ENCODE measurements at places on chromosomes 16 and 17. TPM values are rescaled to one million over a fixed set of nuclear protein-coding genes. Genes with fewer than 3 reads are reported as not detected.

Gene HBQ1
- total RNA-seq: 0.88 TPM

Gene HS3ST2
- total RNA-seq: not detected

Gene HOXB13
- total RNA-seq: not detected

Gene DOC2A
- 2.0 TPM for total RNA-seq

Gene RTN4RL1
- 1.0 TPM for total RNA-seq

GRCh38 chr17:68310152-68310551 lies 18.9 kb downstream of the ARSG start:
- DNase-seq: peak; percentile 20

DNA sequence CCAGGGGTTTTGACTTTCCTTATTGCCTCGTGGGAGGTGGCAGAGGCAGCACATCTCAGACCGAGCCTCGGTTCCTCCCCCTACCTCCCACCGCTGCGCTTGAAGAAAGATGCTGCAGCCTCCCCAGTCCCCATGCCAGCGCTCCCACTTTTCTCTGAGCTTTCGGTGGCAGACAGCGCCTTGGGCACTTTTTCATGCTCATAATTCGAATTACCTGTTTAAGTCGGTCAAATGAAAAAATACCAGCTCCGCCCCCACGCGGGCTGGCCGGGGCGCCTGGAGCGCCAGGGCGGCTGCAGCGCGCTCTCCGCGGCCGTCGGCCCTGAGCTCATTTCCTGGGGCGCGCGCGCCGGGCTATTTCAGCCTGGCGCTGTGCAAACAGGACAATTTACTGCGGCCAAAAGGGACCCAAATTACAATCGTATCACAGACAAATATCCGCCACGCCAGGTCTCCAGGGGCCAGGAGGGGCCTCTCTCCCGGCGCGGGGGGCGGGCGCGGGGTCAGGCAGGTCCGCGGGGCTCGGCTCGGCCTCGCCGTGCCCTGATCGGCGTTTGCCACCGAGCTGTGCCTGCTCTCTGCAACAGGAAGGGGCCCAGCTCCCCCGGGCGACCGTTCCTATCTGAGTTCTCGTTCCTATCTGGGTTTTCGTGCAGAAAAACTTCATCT lies 45.0 kb downstream of the SOST start:
- peak; percentile 9 for DNase-seq

- DNase-seq: no peak
Observed at GRCh38 chr16:14669776-14670175, 24.3 kb downstream of the PLA2G10 start.

DNA sequence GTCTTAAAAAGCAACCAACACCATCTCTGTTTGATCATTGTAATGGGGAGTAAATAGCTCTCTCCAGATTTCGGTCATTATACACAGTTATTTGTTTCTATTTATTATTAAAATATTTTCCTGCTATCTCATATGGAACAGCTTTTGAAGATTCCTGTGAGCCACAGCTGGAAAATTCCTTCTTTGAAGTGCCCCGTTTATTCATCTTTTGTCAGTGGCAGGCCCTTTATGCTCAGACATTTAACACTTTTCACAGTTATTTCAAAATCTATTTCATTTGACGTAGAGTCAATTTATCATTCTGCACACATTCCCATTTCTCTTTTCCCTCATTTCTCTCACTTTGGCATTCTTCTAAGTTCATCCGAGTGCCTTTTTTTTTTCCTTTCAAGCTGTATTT lies 245.9 kb upstream of the ELAC2 start:
- DNase-seq: no peak

DNA sequence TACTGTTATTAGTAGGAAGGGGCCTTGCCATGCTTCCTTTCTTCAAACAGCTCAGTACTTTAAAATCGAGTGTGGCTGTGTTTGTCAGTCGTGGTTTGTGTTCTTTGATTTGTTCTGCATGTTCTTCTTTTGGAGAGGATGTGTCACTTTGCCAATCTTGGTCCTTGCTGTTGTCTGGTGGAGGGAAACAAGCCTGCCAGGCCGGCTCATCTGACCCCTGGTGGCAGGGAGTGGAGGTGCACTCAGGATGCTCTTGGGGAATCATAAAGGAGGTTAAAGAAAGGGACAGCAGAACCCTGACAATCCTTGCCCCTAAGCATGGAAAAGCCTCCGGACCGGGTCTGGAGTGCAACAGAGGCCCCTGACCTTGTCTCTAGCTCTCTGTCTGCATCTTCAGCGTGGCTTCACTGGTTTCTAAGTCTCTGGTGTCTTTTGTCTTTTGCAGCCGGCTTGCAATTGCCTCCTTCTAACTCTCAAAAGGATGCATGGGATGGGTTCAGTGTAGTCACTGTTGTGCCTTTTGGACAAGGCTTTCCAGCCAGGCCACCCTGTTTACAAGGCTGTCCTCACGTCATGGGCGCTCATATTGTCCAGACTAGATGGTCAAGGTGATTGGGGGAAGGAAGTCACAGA lies 135.8 kb downstream of the WWOX start:
- peak; percentile 41 for DNase-seq

- no peak for DNase-seq
Observed at GRCh38 chr17:34424814-34425491, 61.9 kb upstream of the CCL1 start.

DNA sequence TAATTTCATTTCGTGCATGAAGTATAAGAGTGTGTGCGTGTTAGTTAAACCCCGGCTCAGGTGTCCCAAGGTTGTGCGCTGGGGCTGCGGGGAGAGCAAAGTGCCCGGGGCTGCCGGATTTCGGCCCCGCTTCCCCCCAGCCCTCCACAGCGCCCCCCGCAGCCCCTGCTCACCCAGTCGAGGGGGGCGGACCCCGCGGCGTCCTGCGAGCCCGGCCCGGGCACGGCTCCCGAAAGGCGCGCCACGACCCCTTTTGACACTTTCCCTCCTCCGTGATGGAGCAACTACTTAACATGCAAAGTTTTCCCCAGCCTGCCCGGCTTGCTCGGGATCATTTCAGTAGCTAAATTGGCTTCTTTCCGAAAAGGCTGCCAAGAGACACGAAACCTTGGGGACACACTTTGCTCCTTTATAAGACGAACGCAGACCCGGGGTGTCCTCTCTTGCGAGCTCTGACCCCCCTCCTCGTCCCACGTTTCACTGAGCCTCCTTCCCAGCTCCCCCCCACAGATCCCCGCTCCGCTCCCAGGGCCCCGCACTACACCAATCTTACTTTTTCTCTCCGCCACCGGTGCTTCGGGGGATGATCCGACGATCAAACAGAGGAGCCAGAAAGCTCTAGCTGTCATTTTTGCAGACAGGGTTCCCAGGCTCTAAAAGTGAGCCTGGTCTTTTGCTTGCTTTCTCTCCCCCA lies 552 bp downstream of the C17orf58 start:
- DNase-seq: peak; percentile 8
